CD4-positive, alpha-beta T cell (primary cell): ENCODE measurements at places on chromosomes 12 and 14.

GRCh38 chr14:68888025-68888850 is 90.9 kb downstream of the ACTN1 start:
- no peak for DNase-seq

DNA sequence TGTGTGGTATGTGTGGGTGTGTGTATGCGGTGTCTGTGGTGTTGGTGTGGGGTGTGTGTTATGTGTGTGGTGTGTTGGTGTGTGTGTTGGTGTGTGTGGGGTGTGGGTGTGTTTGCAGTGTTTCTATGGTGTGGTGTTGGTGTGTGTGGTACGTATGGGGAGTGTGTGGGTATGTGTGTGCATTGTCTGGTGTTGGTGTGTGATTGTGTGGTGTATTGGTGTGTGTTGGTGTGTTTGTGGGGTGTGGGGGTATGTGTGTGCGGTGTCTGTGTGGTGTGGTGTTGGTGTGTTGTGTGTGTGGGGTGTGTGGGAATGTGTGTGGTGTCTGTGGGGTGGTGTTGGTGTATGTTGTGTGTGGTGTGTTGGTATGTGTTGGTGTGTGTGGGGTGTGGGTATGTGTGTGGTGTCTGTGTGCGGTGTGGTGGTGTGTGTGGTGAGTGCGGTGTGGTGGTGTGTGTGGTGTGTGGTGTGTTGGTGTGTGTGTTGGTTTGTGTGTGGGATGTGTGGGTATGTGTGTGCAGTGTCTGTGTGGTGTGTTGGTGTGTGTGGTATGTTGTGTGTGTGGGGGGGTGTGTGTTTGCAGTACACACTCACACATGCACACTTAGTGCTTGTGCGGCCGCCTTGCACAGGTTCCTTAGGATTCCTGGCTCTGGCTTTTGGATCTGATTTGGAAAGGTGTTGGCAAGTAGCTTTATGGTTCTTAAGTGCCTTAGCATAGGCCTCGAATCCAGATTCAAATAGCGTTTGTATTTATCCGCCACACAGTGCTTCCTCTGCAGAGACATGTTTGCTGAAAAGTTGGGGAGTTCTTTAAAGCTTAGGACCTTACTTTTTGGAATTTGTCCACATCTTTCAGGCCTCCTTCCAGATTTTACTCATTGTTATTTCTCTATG is 16.4 kb downstream of the MLXIP start:
- no peak for DNase-seq

DNA sequence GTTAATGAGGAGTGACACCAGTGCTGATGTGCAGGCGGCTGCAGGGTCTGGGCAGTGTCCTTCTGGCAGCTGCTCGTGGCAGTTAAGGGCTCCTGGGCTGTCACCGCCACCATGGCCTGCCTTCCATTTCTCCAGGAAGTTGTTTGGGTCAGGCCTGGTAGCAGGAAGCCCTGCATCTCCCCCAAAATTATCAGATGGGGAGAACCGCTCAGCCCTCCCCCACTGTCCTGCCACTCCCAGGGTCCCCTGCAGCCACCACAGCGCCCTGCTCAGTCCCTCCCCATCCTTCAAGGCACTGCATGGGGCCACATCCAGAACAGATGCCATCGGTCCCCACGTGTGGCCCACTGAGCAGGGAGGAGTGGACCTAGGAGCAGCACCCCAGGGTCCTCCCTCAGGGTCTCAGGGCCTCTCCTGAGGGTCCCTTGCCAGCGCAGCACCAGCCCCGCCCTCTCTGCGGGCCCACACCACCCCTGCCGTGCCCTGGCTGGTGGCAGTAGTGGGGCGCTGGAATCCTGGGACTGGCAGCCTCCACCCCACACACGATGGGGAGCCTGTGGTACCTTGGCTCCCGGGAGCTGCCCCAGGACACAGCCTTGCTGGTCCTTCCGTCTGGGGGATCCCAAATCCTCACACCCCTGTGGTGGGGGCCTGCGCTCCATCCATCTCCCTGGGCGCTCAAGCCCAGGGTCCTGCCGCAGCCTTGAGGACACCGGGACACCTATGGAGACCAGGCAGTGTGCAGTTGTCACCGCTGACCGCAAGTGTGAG is 10.3 kb upstream of the AMN start:
- no peak for DNase-seq

DNA sequence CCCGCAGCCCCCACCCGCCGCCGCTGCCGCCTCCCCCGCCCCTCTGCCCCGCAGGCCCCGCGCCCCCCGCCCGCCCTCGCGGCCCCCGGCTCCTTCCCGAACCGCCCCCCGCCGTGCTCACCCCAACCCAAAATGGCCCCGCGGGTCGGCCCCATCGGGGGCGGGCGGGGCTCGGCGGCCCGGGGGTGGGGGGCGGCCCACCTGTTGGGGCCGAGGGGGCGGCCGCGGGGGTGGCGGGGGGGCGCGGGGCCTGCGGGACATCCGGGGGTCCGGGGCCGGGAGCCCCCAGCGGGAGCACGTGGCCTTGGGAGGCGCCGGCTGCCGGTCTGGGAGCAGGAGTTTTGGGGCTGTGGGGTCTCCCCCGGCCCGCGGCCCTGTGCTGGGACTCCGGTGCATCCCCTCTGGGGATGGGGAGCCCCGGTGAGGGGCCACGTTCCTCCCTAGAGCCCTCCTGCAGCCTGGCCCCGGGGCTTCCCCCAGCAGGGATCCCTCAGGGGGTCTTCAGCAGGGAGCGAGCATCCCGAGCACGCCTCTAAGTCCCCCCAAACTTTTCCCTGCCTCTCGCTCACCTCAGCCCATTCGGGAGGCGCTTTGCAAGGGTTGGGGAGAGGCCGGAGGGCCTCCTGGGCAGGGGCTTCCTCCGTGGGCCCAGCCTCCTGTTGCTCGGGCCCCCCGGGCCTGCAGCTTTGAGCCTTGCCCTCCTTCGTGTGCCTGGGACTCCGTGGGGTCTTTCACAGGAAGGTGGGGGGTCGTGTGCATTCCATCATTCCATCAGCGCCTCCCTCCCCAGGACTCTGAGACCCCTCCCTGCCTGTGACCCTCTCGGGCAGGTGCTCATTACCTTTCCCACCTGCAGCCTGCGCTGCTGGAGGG is 710 bp downstream of the MTA1 start:
- no peak for DNase-seq

DNA sequence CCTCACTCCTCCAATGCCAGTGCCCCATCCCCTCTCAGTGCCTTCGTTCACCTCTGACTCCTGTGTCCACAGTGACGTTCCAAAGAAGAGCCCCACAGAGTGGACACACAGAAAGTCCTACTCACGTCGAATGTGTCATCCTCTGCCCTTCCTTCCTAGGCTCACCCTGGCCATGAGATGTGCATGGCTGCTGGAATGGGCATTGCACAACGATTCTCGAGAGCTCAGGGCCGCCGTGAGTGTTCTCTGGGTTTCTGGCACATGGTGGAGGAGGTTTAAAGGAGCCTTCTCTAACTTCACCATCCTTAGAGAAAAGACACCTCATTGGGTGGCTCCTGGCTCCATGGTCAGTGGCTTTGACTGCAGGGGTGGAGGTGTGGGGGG is 12.8 kb upstream of the CEP170B start:
- DNase-seq: no peak

GRCh38 chr12:76766161-76766560 is 2.2 kb downstream of the ZDHHC17 start:
- DNase-seq: no peak

DNA sequence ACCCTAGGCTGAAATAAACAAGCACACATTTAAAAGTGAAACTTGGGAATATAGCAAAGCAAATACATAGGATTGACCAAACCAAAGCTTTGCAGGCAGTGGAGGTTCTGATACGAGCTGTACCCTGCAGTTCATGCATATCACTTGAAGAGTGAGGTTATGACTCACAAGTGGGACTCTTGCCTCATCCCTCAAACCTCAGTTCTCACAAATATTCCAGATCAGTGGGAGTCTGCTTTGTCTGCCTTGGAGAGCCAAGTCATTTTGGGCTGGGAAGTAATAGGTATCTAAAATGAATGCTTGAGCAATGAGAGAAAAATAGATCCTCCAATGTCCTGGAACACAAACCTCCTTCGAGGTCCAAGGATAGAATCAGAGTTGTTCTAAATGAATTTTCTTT is 116.4 kb downstream of the LRIG3 start:
- DNase-seq: no peak

DNA sequence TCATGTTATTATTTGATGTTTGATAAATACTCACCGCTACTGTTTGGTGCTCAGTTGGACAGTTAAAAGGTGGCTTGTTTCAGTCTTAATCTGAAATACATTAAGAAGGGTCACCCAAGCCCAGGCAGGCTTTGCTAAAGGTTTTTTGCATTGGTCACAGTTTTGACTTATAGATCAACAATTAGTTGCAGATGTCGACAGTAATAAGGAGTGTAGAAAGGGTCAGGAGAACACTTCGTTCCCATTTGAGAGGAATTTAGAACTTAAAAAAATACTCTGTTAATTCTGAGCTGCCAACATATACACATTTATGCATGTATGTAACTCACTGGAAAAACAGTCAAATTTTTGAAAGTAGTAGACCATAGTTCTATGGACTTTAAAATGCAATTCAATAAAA is 130.3 kb downstream of the TMEM30B start:
- no peak for DNase-seq

- DNase-seq: no peak
Observed at GRCh38 chr12:5809586-5809985, 135.5 kb downstream of the ANO2 start.

DNA sequence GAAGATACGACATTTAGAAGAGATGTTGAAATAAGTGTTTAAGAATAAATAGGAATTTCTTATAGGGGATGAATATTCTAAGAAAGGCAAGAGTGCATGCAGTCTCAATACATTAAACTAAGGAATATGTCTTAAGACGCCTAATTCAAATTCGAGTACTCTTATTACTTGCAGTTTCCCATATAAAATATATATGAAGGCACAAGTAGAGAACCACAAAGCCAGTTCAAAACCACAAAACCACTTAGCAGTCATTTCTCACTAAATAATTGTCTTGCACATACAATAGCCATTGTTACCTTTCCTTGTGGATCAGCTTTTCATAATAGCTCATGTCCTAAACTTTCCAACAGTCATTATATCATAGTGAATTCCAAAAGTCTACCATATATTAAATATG is 91.0 kb upstream of the MON2 start:
- DNase-seq: no peak

DNA sequence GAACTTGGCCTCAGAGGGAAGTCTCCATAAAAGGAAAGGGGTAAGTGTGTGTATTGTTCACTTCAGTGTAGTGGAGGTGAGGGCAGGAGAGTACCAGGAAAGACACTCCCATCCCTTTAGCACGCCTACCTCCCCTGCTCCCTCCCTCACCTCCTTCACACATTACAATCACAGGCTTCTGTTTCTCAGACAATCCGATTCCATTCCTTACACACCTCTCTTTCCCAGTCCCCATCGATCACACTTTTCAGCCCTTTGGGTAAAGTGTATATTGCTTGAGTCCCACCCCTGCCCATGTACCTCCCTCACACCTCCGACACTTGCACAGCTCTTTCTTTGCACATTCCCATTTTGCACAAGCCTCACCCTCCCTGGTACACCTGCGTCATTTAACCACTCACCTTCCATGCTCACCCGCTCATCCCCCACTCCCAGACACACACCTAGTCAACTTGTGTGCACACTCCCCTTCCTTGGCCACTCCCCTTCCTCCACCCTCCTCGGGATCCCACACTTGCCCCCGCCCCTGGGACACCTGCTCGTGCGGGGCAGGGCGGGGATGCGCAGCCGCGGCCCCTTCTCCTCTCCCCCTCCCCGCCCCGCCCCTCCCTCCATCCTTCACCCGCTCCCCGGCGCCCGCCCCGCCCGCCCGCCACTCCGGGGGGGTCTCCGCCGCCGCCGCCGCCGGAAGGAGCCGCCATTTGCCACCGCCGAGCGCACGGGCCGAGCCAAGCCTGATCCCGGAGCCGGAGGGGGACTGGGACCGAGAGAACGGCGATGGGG is at the start of gene MARCHF9:
Gene MARCHF9 (plus strand): TSS at position 693 of the 783 bp plus-strand sequence. CDS start 426 bp downstream, outside the sequence.
- DNase-seq: peak; percentile 89

GRCh38 chr14:99590746-99591555 is 13.1 kb downstream of the CCDC85C start:
- DNase-seq: no peak

DNA sequence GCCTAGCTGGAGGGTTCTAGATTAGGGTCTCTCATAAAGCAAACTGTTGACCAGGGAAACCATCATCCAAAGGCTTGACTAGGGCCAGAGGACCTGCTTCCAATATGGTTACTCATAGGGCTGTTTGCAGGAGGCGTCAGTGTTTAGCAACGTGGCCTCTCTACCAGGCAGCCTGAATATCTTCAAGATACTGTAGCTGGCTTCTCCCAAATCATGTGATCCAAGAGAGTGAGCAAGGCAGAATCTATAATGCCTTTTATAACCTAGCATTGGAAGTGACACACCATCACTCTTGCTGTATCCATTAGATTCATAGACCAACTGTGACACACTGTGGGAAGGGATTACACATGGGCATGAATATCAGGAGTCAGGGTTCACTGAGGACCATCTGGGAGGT is 17.3 kb downstream of the TPH2 start:
- no peak for DNase-seq

DNA sequence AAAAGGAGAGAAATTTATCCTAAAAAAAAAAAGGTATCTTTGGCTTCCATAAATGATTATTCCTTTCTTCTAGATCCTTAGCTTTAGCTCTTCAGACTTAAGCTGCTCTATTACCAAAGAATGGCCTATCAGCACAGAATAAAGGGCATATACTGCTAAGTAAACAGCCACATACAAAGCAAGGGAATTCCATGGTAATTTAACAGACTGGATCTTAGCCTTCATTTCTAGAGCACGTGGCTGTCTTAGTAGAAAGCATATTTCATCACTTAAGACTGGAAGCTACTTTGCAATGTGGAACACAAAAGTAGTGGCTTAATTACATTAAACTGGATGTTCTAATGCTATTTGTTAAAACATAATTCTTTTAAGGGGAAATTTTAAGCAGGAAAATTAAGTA is 23.1 kb downstream of the TMED10 start:
- DNase-seq: no peak

DNA sequence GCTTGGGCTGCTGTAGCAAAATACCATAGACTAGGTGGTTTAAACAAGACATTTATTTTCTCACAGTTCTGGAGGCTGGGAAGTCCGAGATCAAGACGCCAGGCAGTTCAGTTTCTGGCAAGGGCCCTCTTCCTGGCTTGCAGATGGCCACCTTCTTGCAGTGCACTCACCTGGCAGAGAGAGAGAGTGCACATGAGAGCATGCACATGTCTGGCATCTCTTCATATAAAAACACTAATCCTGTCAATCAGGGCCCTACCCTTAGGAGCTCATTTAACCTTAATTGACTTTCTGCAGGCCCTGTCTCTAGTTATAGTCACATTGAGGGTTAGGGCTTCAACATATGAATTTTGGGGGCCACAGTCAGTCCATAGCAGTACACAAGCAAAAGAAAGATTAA is 12.4 kb upstream of the EVL start:
- DNase-seq: no peak

GRCh38 chr12:131131077-131131807 is 177.5 kb downstream of the ADGRD1 start:
- no peak for DNase-seq

GRCh38 chr12:25455696-25456095 is 97.4 kb downstream of the LMNTD1 start:
- no peak for DNase-seq

- no peak for DNase-seq
Observed at GRCh38 chr12:11854011-11854499, 204.6 kb downstream of the ETV6 start.

GRCh38 chr14:92352158-92352985 is 29.4 kb downstream of the SLC24A4 start:
- no peak for DNase-seq
